Right ventricle myocardium inferior (tissue), 1 donor: ENCODE measurements at places on chromosomes 5 and 9. TPM values are rescaled to one million over a fixed set of nuclear protein-coding genes. Genes with fewer than 3 reads are reported as not detected.

NACC2 gene
- 37.0 TPM for total RNA-seq

KCNV2 gene
- not detected for total RNA-seq

SOHLH1 gene
- total RNA-seq = not detected

PCDHGB2 gene
- total RNA-seq = 8.3 TPM

C9orf50 gene
- total RNA-seq = not detected

TCOF1 gene
- 17.8 TPM for total RNA-seq

IL13 gene
- total RNA-seq = not detected

PCDHGA7 gene
- 7.2 TPM for total RNA-seq
